ENCODE measurements at places on chromosomes 5 and 9. TPM values are rescaled to one million over a fixed set of nuclear protein-coding genes. Genes with fewer than 3 reads are reported as not detected.

Gene PLEKHG4B
- total RNA-seq, result 10.9 TPM

Gene FOXD4L6
- total RNA-seq, result not detected

Gene BTF3
- 413 TPM for total RNA-seq

Gene LIFR
- 172 TPM for total RNA-seq

Gene CDH9
- total RNA-seq, result not detected

Gene SVEP1
- total RNA-seq, result 55.5 TPM

Gene PCDHB10
- total RNA-seq, result 2.5 TPM

Gene LRRC70
- total RNA-seq, result 11.0 TPM

- peak; percentile 87 for DNase-seq
Observed at GRCh38 chr5:73115399-73116051, 4.8 kb upstream of the TMEM171 start.

- no peak for DNase-seq
Observed at GRCh38 chr5:1298067-1298551, 3.2 kb upstream of the TERT start.

DNA sequence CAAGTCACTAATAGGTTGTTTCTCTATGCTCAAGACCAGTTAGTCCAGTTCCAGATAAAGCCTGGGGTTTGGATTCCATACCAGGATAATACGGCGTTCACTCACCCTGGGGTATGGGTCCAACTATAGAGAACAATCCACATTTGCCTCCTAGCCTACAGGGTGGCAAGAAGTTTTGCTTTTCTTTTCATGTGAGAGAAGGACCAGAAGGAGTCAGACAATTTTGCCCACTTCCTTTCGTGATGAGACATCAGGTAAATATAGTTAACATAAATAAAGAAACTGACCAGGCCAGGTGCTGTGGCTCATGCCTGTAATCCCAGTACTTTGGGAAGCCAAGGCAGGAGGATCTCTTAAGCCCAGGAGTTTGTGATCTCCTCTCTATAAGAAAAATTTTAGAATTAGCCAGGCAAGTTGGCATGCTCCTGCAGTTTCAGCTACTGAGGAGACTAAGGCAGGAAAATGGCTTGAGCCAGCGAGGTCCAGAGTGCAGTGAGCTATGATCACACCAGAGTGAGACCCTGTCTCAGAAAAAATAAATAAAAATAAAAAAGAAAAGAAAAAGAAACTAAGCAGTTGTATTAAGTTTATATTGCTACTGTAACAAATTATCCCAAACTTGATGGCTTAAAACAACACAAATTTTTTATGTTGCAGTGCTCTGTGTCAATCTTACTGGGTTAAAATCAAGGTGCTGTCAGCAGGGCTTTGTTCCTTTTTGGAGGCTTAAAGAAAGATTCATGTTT, 7.5 kb upstream of the REEP5 start:
- DNase-seq, result no peak

DNA sequence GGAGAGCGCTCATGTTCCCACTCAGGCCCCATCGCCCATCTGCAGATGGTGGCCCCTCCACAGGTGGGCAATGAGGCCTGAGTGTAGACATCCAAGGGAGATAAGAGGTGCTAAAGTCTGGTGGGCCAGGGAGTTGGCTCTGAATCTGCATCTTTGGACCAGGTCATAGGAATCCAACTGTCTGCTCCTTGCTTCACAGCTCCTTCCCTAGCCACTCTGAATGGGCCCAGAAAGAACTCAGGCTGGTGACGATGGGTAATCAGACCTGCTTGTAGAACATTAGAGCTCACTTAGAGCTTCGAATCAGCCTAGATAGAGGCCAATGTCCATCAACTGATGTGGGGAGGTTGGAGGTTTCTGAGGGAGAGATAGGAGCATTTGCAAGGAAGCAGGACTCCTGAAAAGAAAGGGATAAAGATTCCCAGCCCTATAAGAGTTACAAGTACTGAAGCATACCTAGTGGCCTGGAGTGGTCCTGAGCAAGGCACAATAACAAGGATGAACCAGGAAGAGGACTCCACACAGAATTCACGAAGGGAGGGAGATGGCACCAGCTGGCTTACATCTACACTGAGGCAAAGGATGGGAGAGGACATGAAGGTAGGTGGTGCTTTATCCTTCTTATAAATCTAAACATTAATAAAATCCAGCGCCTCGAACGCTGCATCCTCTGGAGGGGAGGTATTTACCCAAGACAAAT, 132.8 kb upstream of the ALDH1B1 start:
- no peak for DNase-seq

GRCh38 chr9:20117986-20118385, 329.1 kb upstream of the SLC24A2 start:
- DNase-seq, result no peak

DNA sequence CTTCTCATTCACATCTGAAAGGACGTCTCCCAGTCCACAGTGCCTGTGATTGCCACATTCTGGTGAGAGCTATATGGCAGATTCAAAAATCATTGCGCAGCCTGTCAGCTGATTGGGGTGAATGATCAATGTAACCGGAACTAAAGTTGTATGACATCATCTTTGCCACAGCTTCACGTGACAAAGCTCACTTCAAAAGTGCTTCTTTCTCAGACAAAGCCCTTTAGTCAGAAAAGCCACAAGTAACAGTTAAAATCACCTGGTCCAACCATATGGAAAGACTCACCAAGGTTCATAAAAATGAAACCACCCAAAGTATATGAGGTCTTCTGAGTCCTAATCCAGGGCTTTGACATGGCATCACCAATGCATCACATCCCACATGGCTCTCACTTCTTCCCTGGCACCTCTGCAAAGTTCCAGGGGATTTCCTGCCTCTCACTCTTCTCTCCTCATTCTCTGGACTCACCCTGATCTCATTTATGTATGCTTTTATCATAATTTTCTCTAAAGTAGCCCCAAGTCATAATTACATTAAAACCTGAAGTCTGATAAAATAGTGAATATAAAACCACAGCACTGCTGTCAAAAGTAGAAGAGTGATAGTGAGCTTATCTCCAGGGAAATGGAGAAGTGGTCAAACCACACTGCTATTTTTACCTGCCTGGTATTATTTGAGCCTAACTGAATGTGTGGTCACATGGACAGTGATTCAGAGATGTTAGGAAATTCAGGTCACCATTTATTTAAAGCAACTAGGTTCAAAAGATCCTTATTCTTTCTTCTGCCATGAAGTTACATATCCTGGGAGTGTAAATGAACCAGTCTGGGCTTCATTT, 193.1 kb upstream of the PTGER4 start:
- no peak for DNase-seq

DNA sequence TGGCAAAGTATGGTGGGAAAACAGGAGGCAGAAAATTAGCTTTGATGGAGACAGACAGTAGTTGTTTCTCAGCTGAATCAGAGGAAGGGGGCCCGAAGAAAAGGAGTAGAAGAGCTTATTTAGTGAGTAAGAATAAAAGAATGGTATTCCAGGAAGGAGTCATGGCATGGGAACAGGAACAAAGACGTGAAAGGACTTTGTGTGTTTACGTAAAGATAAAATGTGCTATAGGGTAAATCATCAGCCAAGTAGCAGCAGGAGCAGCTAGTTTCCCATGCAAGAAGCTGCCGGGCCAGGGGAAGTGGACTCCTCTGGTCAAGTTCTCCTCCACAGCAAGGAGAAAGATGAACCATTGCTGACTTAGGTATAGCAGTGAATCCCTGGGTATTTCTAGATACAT, 454.5 kb downstream of the HINT1 start:
- DNase-seq, result no peak

GRCh38 chr5:31605920-31606319, 33.0 kb upstream of the PDZD2 start:
- no peak for DNase-seq

DNA sequence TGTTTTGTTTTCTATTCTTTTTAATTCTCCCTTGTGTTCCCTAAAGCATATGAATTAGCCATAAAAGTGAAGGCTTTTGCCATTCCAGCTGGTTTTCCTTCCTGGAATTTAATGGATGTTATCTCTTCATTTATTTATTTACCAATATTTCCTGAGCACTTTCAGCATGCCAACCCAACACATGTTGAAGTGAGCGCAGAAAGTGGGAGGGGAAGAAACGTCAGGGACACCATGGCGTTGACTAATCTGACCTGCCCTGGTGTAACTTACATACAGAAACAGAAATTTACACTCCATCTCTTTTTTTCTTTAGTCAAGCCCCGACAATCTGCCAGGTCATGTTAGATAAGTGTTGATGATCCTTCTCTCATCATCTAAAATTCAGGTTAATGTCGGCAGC, 247.5 kb downstream of the PCSK5 start:
- no peak for DNase-seq

GRCh38 chr5:116747881-116748280, 173.3 kb upstream of the SEMA6A start:
- peak; percentile 73 for DNase-seq

DNA sequence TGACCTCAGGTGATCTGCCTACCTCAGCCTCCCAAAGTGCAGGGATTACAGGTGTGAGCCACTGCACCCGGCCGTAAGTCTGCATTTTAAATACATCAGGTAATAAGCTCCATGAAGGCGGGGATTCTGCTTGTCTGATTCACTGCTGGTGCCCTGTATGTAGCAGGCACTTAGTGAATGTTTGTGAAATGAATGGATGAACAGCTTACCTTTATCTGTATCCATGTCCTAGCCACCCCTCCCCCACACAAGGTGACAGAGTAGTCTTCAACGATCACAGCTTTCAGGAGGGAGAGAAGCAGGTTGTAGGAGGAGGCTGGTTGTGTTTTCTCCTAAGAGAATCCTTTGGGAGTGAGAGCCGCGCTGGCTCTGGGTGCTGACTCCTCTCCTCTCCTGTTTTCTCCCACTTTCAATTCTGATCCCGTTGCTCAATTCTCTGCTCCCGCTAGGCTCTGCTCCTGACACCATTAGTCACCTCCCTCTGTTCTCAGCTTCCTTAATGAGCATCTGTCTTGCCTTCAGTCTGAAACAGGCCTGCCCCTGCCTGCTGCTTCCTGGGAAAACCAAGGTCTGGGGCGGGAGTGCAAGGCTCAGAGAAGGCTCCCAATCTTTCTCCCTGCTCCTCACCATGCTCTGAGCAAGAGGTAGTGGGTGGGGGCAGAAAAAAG, 88.8 kb upstream of the CTNNA1 start:
- DNase-seq, result no peak

GRCh38 chr9:81259896-81260295, 429.5 kb downstream of the TLE1 start:
- no peak for DNase-seq

DNA sequence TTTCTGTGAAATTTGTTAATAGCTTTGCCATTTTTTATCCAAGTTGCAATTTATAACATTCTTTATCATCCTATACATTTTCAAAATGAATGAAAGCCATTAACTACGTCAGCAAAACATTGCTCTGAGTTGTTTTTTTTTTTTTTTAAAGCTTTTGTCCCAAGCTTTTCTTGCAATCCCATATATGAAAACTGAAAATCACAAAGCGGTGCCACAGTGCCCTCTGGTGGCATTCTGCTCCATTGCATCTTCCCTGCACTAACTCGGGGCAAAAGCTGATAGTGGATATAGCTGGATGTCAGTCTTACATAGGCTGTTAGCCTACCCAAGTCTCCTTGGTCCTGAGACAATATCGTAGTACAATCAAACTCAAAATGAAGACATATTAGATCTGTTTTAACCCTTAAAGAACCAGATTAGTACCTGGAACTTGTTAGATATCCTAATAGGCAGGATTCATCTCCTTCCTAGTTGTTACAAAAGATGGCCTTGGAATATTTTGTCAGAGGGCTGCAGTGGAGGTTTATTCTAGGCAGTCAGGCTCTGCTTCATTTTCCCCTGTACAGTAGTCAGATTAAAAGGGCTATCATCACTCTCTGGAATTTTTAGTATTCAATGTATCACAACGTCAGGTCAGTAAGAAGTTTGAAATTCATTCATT, 669.9 kb downstream of the PTPRD start:
- DNase-seq, result peak; percentile 40

- no peak for DNase-seq
Observed at GRCh38 chr5:139402561-139403158, 1.2 kb downstream of the SPATA24 start.

DNA sequence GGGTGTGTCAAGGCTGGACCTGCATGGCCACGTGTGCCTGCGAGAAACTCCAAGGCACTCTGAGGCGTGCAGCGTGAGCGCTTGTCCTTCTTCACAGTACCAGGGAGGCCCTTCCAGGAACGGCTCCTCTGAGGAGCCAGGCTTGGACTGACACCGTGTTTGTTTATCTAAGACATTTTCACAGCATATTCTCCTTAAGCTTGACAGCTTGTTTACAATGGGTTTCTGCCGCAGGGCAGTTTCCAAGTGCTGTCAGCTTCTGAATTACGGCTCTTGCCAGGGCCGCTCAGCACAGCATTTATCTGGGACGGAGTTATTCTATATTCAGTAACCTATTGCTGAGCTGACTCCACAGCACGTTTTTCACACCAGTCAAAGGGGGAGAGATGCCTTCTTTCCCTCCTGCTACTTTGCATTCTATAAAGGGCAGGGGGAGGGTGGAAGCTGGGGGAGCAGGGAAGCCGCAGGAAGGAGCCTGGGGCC, 98.4 kb downstream of the LMNB1 start:
- DNase-seq, result no peak

DNA sequence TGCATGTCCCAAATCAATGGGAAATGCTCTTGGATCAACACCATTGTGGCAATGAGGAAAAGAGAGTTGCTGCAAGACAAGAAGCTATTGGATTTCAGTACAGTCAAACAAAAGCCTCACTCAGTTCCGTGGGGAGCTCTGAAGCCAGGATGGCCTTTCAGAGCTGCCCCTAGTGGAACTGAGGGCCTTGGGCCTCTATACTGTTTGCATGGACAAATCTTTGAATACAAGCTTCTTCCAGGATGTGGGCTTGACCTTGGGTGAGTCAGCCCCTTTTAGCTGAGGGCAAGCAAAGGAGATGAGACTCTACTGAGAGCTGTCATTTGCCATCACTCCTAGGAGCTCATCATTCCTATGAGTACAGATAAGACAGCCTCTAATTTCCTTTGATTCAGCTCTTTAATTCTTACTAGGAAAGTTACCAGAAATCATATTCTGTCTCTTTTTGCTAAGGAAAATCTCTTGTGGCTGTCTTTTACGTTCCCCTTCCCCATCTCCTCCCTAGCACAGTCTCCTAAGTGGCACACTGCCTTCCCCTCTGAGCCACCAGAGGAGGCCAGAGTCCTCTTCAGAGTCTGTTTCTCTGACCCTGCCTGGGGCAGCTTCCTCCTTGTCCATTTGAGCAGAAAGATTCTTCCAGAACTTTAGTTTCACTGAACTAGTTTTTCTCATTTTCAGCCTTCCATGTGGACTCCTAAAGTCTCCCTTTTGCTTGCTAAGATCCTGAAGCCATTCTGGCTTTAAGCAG, 168.8 kb upstream of the POC5 start:
- peak; percentile 7 for DNase-seq

- no peak for DNase-seq
Observed at GRCh38 chr5:124952566-124952965, 206.1 kb upstream of the ZNF608 start.

DNA sequence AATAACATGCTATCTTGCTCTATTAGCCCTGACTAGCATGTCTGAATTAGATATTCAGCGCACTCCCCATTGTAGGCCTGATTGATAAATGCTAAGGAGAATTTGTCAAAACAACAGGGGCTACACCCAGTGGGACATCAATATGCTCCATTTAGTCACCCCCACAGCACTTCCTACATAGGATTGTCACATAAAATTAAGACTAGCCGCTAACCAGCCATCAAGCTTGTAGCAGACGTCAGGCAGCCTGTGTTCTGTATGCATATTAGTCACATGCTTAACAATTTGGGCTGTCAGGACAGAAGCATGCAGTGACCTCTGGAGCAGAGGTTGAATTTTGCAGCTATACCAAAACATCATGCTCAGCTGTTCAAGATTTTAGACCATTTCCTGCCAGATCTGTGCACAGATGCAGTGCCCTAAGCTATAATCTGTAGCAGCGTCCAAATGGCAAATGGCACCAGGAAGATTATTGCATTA, 197.4 kb upstream of the ISL1 start:
- DNase-seq, result no peak
